ENCODE measurements at places on chromosomes 12 and 14.

GRCh38 chr14:55265197-55265596 is 6.0 kb upstream of the FBXO34 start:
- no peak for DNase-seq

DNA sequence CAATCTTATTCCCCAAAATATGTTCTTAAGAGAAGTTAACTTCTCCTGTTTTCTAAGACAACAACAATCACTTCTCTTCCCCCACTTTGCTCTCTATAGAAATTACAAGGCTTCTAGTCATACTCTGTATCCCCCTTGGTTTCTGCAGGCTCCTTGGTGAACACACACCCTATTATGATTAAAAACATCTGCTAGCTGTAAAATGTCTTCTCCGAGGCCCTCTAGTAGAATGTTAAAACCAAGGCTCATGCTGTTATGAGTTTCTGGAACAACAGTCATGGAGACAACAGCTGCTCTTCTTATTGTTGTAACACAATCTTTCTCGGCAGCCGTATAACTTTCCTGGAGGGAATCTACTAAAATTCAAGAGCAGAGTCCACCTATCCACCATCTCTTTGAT is 397.5 kb upstream of the CCDC196 start:
- no peak for DNase-seq

DNA sequence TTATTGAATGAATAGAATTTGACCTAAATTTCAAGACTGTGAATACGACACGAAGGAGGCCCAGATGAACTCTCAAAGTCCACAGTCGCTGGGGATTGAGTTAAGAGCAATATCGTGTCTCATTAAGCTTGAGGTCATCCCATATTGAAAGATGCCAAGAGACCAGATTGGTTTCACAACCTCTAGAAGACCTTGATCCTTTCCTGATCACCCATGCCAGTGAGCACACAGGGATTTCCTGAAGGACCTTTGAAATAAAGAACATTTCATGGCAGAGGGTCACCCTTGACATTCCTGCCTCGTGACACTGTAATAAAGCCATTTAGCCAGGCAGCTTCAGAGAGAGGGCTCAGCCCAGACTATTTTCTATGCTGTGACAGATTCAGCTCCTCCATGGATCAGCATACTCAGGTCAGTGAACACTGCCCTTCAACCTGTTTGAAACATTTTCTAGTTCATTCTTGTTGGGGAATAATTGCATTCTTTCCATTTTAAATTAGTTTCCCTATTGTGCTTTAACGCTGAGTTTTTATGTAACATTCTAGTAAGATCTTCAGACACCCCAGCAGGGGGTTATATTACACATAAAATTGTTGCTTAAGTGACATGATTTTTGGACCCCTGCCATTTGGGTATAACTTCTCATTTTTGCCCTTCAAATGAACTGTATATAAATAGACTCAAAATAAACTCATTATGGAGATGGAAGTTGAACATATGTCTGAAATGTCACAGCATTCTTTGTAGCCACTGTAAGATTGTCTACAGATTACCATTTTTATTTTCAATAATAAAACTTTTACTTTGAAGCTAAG is 213.2 kb downstream of the C12orf50 start:
- DNase-seq = no peak

GRCh38 chr14:61218767-61219166 is 62.4 kb downstream of the TMEM30B start:
- DNase-seq = no peak

GRCh38 chr12:108240027-108240785 is 98.9 kb downstream of the CMKLR1 start:
- DNase-seq = no peak

- DNase-seq = no peak
Observed at GRCh38 chr14:57884175-57884574, 18.3 kb upstream of the SLC35F4 start.

DNA sequence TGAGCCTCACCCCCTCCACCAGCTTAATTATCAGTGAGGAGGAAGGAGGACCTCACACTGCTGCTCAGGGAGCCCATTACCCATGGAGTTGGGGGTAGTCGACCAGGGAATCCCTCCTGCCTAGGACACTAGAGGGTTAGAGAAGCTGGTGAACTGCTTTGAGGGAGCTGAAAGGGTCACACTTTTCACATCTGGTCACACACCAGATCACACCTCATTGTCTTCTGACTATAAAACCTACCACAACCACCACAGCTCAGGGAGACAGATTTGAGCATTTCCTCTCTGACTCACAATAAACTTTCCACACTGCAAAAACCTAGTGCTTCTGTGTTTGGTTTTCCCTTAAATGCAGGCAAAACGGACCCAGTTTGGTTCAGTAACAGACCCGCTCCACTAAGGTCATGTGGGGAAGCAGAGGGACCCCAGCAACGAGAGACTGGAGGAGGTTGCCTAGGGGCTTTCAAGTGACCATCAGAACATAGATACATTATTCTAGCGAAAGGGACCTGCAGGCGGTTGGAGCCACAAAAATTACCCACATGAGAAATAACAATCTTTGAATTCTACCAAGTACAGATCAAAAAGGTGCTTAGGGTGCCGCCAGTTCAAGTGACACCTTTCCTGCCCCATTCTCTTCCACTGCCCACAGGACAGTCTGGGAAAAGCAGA is 151.4 kb upstream of the AVPR1A start:
- DNase-seq = no peak

GRCh38 chr14:93926873-93927799 is at the start of gene FAM181A:
Gene FAM181A, plus strand, starts transcription at chr14:93927344. Its CDS starts 942 bp downstream, at chr14:93928286.
- no peak for DNase-seq

- DNase-seq = no peak
Observed at GRCh38 chr14:92903359-92903758, 19.6 kb upstream of the CHGA start.

GRCh38 chr14:69387311-69387710 is 10.8 kb downstream of the ERH start:
- no peak for DNase-seq

- no peak for DNase-seq
Observed at GRCh38 chr12:50786498-50787231, 22.8 kb downstream of the ATF1 start.

- DNase-seq = no peak
Observed at GRCh38 chr14:90820958-90821357, 4.7 kb upstream of the TTC7B start.

DNA sequence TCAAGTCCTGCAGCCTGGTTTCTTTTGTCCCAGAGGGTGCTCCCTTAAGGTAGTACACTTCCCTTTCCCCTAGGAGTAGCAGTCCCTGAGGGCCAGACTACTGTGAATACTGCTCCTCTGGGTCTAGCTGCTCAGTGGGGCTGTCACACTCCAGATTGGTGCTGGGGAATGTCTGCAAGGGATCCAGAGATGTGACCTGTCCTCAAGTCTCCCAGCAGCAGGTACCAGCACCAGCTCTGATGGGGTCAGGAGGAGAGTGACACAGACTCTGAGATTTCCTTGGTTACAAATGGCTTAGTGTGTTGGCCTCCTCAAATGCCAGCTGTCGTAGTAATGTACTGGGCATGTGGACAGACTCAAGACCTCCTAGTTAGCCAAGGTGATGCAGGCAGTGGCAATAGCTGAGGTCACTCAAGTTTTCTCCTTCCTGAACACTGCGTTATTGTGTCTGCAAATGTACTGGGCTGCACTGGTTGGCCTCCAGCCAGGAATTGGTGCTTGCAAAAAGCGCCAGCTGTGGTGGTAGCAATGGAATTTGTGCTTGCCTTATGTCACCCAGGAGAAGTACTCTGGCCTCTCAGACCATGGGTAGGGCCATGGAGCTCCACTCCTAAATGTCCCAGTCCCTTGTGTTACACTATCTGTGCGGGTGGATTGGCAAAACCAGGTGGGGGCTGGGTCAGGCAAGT is 36.4 kb upstream of the AEBP2 start:
- DNase-seq = no peak
